Stromal cell of bone marrow (primary cell): ENCODE measurements at places on chromosomes 7 and 10.
A peak's percentile ranks its signal among the peaks of the same experiment; 100 is the strongest.

DNA sequence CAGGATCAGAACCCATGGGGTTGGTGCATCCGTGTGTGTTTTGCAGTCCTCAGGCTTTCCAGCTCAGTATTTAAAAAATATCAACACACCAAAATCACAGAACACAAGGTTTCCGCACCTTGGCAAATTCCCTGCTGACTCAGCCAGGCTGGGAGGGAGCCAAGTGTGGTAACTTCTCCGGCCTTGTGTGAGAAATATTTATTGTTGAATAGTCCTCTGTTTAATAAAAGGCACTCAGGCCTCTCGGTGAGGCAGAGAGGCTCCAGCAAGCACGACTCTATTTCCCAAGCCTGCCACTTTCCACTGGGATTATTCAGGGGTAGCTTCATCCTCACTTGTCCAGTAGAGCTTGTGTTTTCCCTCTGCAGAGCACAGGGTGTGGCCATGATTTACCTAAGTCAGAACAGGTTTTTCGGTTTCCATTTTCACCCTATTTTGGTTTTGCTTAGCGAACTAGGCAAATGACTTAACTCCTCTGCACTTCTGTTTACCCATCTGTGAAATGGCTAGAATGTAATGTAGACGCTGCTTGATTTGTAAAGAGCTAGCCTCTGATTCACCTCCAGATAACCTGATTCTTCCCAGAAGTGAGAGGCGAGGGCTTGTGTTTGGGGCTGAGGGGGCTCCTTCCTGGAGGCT lies 13.0 kb upstream of the CHST15 start:
- DNase-seq = no peak

- no peak for DNase-seq
Measured at GRCh38 chr7:22662036-22662435, 65.0 kb upstream of the IL6 start.

GRCh38 chr7:107224374-107225223 lies 55.8 kb downstream of the HBP1 start:
- DNase-seq = no peak

- DNase-seq = no peak
Measured at GRCh38 chr7:11706666-11707605, 125.1 kb downstream of the THSD7A start.

GRCh38 chr7:99631295-99632109 lies 14.8 kb downstream of the ZSCAN25 start:
- DNase-seq = peak; percentile 36

DNA sequence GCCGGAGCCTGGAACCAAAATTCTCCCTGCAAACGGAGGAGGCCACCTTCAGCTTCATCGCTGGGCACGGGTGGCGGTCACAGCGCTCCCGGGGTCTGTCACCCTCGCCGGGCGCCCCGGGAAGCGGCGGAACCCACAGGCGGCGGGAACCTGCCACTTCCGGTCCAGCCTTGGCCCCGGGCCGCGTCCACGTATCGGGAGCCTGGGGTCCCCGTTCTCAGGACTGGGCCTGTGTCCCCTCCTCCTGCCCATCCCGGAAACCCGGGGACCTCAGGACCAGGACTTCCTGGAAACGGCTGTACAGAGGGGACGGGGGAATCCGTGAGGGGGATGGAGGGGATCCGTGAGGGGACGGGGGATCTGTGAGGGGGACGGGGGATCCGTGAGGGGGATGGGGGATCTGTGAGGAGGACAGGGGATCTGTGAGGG lies 25.4 kb downstream of the PDGFA start:
- DNase-seq = no peak

DNA sequence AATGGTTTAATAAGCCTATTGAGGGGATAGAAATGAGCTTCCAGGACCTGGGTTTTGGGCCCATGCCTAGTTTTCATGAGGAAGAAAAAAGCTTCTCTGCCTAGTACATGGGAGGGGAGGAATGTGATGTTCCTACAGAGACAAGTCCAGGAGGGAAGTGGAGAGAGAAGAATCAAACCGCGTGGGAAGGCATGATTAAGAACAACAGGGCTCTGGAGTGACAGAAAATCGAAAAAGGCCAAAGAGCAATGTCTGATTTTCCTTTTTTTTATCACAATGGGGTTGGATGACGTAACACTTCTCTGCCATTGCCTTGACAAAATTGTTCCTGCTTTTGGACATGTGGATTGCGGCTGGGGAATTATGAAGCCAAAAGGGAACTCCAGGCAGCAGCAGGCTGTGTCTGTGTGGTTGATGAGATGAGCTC lies 258.6 kb downstream of the CXCL12 start:
- DNase-seq = no peak

- DNase-seq = no peak
Measured at GRCh38 chr10:124566222-124566888, 104.7 kb downstream of the LHPP start.

DNA sequence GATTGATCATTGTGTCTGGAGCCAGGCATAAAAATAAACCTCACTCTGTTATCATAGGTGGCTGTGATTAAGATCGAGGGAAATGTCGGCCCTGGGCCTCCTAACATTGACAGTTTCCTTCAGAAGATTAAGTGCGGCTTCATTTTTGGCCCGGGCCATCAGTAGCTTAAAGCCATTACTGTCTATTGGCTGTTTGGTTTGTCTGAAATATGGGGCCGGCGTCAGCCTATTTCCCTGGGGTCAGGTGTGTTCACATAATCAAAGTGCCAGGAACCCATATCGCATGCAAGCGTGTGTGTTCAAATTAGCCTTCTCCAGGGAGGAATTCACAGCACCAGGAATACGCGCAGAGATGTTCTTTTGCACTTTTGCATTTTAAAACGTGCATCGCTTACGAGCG lies 114.7 kb downstream of the CUX1 start:
- no peak for DNase-seq

GRCh38 chr10:10510179-10510578 lies 507.5 kb upstream of the CELF2 start:
- no peak for DNase-seq

GRCh38 chr10:70992436-70992835 lies 104.1 kb upstream of the PCBD1 start:
- DNase-seq = no peak

GRCh38 chr7:130606161-130606560 lies 62.4 kb downstream of the COPG2 start:
- no peak for DNase-seq

DNA sequence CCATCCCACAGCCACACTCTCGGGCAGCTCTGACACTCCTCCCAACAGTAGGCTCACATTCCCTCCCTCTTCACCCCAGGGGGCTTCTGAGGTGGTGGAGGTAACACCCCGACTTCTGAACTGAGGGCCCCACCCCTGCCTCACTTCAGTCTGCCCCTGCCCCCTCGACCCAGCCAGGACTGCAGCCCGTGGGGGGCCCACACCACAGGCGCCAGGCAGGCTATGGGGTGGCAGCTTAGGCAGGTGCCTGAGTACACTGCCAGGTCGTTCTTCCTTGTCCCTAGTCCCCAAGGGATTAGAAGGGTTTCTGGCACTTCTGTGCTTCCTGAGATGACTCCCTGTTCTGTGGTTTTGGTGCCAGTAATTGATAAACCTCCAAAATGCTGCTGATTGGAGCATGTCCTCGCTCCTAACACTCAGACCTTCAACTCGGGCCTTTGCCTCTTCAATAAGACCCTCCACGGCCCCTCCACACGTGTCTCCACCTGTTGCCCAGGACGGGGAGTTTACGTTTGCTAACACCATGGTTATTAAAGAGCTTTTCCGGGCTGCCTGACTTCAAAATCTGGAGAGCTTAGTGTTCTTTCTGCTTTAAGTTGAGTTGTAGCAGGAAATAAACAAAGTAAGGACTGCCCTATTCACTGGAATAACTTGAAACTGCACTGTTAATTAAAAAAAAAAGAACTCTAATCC lies 23.8 kb upstream of the LARP4B start:
- no peak for DNase-seq

- DNase-seq = no peak
Measured at GRCh38 chr7:86749741-86750665, 106.3 kb downstream of the GRM3 start.

DNA sequence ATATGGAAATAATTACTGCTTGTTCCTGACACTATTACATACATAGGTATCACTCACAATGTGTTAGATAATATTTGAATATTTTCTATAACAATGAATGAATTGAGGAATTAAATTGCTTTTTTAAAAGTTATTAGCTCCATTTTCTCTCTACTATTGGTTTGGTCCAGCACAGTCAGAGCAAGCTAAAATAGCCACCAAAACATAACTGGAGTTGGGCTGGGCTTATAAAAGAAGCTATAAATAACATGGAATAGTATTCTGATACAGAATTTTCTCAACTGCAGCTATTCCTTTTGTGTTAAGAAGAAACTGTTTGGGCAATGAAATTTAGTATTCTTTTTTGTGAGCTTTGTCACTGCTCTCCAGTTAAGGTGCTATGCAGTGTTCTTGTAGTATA lies 142.6 kb upstream of the LRRN3 start:
- DNase-seq = no peak

DNA sequence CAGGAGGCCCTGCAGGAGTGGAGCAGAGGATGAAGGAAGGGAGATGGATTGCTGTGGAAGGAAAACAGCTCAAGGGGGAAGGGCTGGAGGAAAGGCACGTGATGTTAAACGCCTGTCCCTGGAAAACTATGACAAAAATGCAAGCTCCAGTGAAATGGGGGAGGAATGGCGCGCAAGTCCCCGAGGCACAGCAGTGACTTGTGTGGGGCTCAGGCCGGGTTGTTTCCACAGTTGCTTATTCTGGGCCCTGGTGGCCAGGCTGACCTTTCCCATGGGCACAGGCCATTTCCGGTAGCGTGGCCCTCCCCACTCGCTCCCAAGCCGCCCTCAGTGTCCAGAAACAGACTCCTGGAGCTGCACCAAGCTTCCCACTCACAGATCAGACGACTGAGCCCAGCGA lies 68.1 kb upstream of the PDGFA start:
- no peak for DNase-seq

- DNase-seq = no peak
Measured at GRCh38 chr10:126216632-126216961, 171.7 kb downstream of the ADAM12 start.

DNA sequence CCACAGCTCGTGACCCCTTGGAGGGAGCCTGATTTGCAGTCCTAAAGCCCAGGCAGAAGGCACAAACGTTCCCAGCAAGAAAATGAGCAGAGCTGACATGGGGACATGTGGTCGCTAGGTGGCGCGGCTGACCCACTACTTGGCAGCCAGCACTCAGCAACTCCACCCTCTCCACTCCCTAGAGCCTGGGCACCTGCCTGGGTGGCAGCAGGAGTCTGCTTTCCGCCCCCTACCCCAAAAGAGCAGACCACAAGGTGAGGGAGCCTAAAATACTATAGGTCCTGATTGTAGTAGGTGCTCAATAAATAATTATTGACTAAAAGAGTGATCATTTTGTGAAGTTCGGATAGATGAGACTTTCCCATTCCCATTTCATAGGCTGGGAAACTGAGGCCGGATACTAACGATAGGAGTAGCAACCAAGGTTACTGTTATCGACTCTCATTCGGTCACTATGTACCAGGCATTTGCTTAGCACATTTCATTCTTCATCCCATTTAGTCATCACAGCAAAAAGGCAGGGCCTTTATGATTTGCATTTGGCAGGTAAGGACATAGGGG lies 57.4 kb downstream of the NEUROG3 start:
- DNase-seq = peak; percentile 36

DNA sequence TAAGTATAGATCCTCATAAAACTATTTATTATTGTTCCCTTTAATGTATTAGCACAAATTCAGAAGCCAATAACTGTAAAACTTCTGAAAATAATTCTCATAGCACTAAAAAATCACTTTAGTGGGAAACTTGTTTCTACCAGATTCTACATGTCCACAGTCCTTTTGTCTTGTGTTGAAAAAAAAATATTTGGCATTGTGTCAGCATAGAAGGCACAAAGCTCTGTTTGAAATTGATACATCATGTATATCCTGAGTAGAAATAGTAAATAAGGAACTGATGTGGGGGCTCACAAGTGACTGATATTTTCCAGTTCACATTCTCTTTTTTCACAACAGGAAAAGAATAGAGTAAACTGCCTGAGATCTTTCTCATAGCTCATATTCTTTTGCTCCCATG lies 134.6 kb downstream of the GRM3 start:
- DNase-seq = no peak

DNA sequence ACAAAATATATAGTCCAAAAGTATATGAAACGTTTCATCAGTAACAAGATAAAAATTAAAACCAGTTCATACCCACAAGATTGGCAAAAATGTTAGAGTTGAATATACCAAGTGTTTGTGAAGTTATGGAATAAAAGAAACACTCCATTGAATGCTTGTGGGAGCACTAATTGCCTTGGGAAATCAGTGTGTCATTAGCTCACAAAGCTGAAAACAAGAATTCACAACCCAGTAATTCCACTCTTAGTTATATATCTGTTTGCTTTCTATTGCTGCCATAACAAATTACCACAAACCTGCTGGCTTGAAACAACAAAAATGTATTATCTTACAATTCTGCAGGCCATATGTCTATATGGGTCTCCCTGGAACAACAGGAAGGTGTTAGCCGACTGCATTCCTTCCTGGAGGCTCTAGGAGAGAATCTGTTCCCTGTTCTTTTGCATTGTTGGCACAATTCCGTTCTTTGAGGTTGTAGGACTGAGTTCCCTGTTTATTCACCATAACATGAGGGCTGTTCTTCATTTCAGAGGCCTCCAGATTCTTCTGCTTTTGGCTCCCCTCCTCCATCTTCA lies 45.7 kb downstream of the SEM1 start:
- DNase-seq = no peak

GRCh38 chr10:28947171-28947570 lies 269.9 kb downstream of the BAMBI start:
- peak; percentile 24 for DNase-seq

DNA sequence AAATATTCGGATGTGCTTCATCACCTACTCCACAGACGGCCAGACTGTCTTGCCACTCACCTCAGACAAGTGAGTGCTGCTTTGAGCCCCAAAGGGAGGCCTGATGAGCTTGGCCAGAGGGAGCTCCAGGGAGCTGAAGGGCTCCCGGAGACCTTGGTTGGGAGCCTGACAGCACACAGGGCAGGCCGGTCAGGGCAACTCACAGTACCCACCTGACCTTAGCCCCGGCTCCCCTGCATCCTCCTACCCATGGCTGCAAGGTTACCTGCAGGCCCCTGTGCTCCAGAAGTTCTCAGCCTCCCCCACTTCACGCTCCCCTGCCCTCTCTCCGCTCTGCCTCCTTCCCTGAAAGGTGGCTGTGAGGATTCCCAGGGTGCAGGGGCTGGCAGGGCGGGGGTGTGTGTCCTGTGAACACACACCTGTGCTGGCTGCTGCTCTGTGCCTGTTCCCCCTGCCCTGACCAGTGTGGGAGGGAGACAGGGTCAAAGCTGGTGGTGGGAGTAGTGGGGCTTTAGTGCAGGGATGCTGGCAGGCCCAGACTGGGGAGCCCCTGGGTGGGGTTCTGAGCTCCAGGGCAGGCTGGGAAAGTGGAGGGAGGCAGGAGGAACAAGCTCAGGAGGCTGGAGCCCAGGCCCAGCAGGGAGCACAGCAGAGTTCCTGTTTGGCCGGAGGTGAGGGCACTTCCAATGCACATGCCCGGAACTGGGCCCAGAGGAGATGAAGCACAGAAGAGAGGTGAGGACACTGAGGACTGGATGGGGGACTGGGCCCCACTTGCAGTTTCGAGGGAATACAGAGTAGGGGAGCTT lies 7.2 kb downstream of the ANTXRL start:
- DNase-seq = no peak

- DNase-seq = no peak
Measured at GRCh38 chr7:85177316-85177715, 9.5 kb downstream of the SEMA3D start.

GRCh38 chr10:3071405-3072198 lies 4.3 kb downstream of the PFKP start:
- peak; percentile 51 for DNase-seq
